GM13976 (cell line): ENCODE measurements at places on chromosomes 4 and X.

DNA sequence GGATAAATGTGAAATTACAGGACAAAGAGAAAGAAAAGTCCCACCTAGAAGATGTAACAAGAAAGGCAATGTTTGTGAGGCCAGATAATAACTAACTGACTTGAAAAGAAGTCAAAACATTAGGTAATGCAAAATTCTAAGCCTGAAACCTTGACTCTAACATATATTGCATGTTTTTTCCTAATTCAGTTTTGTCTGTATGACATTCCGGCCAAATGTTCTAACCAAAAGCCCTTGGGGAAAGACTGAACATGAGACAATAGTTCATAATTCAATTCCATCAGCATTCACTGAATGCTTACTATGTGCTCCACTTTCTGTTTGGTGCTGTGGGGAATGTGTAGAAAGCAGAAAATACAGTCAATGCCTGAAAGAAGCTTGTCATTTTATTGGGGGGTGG is 84.8 kb upstream of the PLAC1 start:
- no peak for DNase-seq

- no peak for DNase-seq
Observed at GRCh38 chr4:100486496-100486895, 31.3 kb downstream of the EMCN start.

- DNase-seq, result no peak
Observed at GRCh38 chrX:77070202-77070918, 376.8 kb upstream of the FGF16 start.

DNA sequence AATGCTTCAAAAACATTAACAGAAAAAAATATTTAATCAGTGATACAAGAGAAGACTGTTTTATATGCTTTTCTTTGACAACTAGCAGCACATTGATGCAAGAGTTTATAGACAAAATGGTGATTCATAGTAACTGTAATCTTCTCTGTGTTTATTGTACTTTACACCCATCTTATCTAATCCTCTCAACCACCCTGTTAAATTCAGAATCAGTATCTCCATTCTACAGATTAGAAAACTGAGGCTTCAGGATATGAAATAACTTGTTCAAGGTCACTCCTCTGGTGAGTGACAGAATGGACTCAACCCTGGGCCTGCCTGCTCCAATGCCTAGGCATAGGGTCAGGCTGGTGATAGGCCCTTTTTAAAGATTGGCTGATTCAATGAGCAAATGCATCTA is 26.1 kb upstream of the TMEM184C start:
- DNase-seq, result no peak

- DNase-seq, result no peak
Observed at GRCh38 chr4:68451246-68452211, 4.3 kb downstream of the TMPRSS11E start.

GRCh38 chrX:526295-527224 is 104.0 kb upstream of the SHOX start:
- DNase-seq, result no peak

- no peak for DNase-seq
Observed at GRCh38 chr4:56215901-56216300, 171.4 kb downstream of the AASDH start.

- no peak for DNase-seq
Observed at GRCh38 chrX:357693-358471, 28.8 kb downstream of the PPP2R3B start.

- no peak for DNase-seq
Observed at GRCh38 chr4:23320931-23321587, 568.8 kb downstream of the PPARGC1A start.

- no peak for DNase-seq
Observed at GRCh38 chrX:110042496-110042895, 39.6 kb downstream of the TMEM164 start.

GRCh38 chr4:123632693-123633030 is 236.1 kb downstream of the SPRY1 start:
- DNase-seq, result no peak

GRCh38 chr4:1265351-1265750 is 16.4 kb upstream of the CTBP1 start:
- no peak for DNase-seq

GRCh38 chr4:154960476-154960875 is 179.4 kb downstream of the RBM46 start:
- DNase-seq, result no peak

DNA sequence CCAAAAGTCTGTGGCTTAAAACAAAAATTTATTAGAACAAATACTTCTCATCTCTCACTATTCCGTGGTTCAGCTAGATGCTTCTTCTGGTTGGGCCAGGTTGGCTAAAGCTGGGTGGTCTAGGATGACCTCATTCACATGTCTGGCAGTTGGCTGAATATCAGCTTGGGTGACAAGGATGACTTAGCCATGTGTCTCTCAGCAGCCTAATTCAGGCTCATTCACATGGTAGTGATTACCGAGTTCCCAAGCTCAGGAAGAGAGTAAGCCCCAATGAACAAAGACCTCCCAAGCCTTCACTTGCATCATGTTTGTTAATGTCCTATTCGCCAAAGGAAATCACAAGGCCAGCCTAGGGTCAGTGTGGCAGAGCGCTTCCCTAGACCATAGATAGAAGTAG is 119.4 kb downstream of the FANCB start:
- no peak for DNase-seq

GRCh38 chr4:189299706-189300105 is 641.0 kb upstream of the FRG1 start:
- no peak for DNase-seq

DNA sequence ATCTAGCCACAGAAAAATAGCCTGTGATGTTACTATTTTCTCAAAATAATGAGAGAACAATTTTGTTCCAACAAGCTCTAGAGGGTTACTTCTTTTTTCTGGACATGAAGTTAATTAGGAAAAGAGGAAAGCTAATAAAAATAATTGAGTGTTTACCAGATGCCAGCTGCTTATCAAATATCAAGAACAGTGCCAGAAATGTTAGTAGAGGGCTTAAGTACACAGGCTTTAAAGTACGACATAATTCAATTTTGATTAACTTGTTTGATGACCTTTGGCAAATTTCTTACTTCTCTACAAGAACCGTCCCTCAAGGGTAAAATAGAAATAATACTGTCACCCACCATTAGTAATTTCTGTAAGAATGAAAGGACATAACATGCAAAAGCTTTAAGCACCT is 977.0 kb downstream of the FSTL5 start:
- DNase-seq, result no peak

GRCh38 chr4:41752081-41752836 is 3.7 kb upstream of the PHOX2B start:
- DNase-seq, result no peak

DNA sequence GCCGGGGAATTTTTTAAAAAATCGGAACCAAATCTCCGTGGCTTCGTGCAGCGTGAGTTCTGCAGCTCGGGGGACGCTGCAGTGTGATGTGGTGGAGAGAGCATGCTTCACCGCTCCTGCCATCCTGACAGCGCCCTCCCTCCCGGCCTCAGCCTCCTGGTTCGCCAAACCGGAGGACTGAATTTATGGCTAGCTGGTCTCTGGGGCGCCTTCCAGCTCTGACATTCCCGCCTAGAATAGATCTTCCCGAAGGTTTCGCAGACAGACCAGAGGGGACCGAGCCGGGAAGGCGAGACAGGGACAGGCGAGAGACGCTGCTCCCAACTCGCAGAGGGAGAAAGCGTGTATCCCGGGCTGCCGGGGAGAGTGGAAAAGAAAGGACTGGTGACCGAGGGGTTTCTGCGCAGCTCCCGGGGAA is 25.9 kb downstream of the HOPX start:
- DNase-seq, result peak; percentile 30

- DNase-seq, result no peak
Observed at GRCh38 chr4:184801781-184802696, 23.7 kb downstream of the ACSL1 start.

GRCh38 chrX:64782923-64783322 is 193.3 kb downstream of the ZC4H2 start:
- DNase-seq, result no peak

- no peak for DNase-seq
Observed at GRCh38 chrX:154121207-154121606, 22.8 kb upstream of the OPN1LW start.

DNA sequence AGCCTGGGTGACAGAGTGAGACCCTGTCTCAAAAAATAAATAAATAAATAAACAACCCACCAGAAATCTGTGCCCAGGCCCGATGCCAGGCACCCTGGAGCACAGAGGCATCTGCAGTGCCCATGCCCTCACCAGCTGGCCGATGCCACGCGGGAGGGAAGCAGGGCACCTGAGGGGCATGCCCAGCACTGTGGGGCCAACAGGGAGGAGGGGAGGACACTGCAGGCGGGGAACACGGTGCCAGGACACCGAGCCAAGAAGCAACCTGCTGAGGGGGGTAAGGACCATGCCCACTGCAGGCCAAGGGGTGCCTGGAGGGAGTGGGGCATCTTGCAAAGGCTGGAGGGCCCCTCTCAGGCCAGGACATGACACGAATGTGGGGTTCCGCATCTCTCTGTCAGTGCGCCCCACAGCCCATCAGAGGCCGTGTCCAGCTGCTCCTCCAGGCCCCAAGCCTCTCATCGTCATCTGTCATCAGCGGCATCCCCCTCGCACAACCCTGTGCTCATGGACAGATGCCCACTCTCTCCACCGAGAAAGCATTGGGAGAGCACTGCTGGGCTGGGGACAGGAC is 13.3 kb upstream of the DUSP9 start:
- DNase-seq, result no peak

DNA sequence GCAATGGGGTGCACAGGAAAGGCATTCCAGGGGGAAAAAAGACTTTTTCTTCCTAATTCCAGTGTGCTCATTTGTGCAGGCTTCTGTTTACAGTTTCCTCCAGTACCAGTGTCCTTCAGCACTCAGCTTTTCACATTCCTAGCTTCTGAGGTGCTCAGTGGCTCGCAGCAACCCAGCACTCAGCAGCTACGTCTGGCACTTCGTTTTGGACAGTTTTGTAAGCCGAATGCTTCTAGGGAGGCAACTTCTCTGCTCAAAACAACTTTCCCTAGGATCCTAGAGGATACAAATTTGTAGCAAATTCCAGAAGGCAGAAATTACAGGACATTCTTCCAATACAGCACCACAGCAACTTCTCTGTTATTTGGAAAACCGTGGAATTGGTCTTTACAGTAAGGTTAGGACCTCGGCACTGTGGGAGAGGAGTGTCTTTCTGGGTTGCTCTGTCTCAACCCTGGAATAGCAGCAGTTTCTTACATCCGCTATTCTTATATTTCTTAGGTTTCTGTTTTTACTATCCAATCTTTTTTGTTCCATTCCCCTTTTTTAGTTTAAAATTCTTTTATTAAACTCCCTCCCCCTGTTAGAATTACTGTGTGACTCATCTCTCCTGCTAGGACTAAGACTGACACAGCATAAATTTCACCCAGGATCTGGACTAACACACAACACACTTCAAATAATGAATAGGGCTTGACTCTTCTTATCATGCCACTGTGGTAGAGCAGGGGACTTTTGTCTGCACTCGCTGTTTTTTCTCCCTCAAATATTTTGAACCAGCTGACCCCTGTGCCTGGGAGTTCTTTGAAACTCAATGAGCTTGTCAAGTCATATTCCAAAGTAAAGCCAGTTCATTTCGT is 1314.7 kb downstream of the FSTL5 start:
- DNase-seq, result no peak

DNA sequence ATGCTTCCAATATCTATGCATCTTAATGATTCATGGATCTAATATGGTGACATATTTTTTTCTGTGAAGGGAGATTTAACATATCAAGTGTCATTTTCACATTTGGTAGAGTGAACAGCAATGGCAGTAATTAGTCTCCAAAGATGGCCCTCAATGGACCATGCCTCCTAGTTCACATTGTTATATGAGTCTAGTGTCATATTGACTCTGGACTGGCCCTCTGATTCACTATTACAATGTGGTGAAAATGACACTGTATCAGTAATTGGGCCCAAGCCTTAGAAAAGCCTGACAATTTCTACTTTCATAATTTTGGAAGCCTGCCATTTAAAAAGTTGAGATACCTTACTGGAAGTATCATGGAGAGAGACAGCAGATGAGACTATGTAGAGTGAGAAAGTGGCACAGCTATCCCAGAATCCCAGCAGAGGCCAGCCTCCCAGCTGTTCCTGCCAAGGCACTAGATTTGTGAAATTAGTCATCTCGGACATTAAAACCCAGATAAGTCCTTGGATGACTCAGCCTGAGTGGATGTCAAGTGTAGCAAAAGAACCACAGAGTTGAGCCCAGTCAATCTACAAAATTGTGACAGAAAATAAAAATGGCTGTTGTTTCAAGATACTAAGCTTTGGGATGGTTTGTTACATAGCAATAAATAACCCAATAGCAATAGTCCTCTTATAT is 68.4 kb downstream of the ARHGEF38 start:
- DNase-seq, result no peak

DNA sequence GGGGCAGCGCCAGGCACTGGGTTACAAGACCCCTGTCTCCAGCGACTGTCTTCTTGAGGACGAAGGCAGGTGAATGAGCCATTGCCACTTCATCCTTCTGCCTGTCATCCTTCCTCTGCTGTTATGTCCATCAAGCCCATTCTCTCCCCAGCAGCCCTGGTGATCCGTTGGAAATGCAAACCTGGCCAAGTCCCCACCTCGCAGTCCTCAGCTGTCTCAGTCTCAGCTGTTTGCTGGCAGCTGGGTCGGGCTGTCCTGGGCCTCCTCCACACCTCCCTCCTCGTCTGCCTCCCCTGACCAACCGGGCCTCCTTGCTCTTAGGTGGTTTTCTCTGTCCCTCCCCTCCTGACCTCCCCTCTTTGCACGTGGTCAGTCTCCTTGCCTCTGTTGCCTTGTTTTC is 38.0 kb downstream of the PTTG2 start:
- no peak for DNase-seq

- DNase-seq, result no peak
Observed at GRCh38 chr4:1493540-1494287, 87.5 kb upstream of the NKX1-1 start.

DNA sequence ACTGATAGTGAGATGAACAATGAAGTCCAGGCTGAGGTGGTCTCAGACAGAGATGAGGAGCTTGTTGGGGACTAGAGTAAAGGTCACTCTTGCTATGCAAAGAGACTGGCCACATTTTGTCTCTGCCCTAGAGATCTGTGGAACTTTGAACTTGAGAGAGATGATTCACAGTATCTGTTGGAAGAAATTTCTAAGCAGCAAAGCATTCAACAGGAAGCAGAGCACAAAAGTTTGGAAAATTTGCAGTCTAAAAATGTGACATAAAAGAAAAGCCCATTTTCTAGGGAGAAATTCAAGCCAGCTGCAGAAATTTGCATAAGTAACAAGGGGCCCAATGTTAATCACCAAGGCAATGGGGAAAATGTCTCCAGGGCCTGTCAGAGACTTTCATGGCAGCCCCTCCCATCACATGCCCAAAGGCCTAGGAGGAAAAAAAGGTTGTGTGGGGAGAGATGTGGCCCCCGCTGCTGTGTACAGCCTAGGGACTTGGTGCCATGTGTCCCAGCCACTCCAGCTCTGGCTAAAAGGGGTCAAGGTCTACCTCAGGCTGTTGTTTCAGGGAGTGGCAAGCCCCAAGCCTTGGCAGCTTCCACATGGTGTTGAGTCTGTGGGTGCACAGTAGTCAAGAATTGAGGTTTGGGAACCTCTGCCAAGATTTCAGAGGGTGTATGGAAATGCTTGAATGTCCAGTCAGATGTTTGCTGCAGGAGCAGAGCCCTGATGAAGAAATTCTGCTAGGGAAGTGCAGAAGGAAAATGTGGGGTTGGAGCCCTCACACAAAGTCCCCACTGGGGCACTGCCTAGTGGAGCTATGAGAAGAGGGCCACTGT is 262.8 kb downstream of the DKK2 start:
- no peak for DNase-seq
